ENCODE measurements at places on chromosomes 2 and 18.
A peak's percentile ranks its signal among the peaks of the same experiment; 100 is the strongest.

DNA sequence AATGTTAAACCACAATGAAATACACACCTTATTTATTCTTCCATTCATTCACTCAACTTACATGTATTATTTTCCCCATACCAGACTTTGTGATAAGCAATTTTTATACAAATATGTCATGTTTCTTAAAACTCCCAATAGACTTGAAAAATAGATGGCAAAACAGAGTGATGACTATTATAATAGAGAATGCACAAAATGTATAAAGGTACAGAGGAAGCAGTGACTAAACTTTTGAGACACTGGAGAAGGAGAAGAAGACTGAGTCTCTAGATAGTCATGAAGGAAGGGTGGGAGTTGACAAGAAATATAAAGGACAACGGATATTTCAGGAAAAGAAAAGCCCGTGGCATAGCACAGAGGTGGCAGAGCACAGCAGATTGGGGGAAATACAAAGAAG is 198.1 kb upstream of the SLC39A10 start:
- no peak for DNase-seq

DNA sequence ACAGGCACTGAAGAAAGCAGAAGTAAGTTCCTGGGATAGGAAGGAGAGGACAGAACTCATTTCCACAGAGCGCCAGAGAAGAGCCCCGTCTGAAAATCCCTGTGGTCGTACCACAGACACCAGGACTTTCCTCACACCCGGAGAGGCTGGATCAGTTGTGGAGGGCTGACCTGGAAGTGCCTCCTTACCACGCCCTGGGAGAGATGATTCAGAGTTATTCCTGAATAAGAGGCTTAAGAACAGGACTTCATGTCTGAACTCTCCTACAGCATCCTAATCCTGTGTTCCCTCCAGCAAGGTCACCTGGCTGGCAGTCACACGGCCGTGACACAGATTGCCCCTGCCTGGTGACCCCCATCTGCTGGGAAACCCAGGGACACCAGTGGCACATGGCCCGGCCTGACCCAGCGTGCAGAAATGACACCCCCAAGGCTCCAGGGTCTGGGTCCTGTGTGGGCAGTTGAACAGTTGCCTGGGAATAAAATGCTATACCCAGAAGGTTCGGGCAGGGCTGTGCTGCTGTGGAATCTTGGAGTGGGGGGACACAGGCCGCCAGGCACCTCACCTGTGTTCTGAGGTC is 105.9 kb downstream of the PXDN start:
- no peak for DNase-seq

DNA sequence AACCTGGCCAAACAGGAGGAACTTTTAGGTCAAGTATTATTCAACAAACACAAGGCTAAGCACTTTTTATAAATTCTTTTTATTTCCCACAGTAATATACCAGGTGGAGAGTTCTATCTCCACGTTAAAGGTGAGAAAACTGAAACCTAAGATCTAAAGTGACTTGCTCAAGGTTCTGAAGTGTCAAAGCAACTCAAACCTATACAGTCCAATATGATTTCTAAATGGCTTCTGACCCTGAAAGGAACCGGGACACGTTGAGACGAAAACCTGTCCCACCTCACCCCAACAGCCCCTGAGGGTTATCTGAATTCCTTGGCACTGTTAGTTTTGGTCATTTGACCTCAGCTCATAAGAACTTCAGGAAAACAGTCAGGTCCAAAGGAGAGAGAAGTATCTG is 814.5 kb upstream of the LRATD1 start:
- DNase-seq: no peak

- no peak for DNase-seq
These were observed 6.7 kb downstream of the PELI1 start for GRCh38 chr2:64137567-64137966.

DNA sequence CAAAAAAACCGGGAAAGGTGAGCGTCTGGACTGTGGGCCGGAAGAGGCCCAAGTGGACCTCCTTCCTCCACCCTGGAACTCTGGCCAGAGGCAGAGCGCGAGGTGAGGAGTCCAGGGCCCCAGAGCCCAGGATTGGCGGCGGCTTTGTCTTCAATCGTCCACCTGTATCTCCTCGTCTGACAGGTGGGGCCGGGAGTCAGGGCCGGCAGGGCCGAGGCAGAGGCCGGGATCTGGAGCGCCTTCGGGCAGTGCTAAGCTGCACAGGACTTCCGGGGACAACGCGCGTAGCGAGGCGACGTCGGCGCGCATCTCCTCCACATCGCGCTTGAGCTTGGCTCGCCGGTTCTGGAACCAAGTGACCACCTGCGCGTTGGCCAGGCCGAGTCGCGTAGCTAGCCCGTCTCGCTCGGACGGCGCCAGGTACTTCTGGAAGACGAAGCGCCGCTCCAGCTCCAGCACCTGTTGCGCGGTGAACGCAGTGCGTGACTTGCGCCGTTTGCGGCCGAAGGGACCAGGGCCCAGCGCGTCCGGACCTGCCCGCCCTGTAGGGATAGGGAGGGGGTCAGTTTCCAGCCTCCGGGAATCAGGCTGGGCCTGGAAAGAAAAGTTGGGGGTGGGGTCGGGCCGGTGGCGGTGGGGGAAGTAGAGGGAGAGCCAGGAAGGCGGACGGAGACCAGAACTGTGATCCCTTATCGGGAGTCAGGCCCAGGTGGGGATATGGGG is 1.5 kb downstream of the LBX2 start:
- DNase-seq: peak; percentile 62

GRCh38 chr2:151306621-151307020 is 17.2 kb upstream of the NMI start:
- no peak for DNase-seq

DNA sequence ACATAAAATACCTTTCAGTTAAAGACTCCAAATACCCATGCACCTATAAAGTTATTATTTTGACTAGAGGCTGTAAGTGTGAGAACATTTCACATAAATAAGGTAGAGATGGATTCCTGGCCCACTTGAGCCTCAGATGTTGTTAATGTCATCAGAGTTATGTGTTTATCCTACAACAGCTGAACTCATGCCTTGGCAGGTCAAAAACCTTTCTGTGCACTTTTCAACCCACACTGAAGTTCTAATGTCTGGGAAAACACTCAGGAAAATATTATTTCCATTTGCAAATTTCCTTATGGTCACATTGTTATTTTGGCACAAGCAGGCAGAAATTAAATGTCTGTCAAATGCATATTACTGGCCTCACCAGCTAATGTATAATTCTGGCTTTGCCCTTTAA is 209.2 kb downstream of the LNPK start:
- DNase-seq: no peak

DNA sequence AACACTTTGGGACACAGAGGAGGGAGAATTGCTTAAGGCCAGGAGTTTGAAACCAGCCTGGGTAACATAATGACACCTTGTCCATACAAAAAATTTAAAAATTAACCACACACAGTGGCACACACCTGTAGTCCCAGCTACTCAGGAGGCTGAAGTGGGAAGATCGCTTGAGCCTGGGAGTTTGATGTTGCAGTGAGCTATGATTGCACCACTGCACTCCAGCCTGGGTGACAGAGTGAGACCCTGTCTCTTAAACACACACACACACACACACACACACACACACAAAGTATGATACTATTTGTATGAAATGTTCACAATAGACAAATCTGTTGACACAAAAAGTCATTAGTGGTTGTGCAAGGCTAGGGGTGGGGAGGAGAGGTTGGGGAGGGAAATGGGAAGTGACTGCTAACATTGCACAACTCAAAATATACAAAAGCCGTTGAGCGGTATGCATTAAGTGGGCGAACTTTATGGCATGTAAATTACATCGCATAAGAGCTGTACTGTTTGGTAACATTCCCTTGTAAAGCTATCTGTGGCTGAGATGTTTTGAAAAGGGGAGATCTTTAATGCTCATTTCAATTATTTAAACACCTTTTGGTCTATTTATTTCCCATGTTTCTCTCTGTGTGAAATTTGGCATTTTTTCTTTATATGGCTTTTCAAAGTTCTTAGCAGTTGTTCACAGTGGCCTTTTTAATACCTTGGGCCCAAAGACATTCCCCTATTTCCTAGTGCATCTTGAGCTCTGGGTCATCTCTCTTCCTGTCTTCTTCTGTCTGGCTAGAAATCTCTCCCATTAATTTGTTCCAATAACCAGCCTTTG is 58.9 kb upstream of the ZNF516 start:
- no peak for DNase-seq

GRCh38 chr2:10256515-10257031 is 46.1 kb upstream of the HPCAL1 start:
- no peak for DNase-seq

- DNase-seq: no peak
These were observed 129.4 kb upstream of the ASB18 start for GRCh38 chr2:236393581-236393980.

DNA sequence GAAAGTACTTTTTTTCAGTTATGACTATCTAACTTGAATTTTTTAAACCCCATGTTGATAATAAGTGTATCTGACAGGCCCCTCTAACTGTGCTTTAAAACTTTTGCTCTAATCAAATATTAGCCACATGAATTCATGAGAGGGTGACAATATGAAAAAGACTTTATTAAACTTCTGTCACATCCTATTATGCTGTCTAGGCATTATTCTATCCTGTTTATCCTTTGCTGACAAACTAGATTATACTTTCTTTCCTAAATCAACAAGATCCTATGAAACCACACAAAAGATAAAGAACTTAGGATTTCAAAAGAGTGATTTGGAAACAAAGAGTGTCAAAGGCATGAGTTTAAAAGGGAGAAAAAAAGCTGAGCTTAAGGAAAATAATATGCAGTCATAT is 57.8 kb downstream of the ST6GAL2 start:
- DNase-seq: no peak

GRCh38 chr2:7803515-7803914 is 878.3 kb upstream of the ID2 start:
- DNase-seq: no peak

DNA sequence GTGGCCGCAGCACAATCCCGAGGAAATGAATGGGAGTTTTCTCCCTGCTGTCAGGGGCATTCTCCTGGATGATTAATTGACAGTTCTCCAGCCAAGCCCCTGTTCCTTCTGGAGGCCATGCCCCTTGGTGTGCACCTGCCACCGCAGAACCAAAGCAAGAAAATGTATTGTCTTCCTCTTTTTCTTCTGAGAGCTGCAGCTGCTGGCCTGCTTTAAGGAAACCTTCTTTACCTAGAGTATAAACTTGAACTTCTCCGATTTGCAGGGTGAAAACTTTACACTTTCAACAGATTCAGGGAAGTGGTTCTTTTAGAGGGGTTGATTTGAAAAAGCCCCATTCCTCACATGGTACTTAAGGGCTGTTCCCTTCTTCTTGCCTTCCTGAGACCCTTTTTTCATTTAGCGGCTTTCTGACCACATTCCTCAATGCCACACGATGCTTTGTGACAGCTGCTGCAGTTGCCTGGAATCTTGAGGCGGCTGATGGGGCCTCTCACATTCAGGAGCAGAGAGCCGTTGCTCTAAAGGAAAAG is 402.8 kb downstream of the TXNL1 start:
- DNase-seq: no peak

- DNase-seq: no peak
These were observed 24.0 kb downstream of the SULT1C4 start for GRCh38 chr2:108401800-108402199.

- DNase-seq: peak; percentile 72
These were observed 52.7 kb upstream of the CTLA4 start for GRCh38 chr2:203814661-203815540.

GRCh38 chr2:62270728-62271127 is 74.8 kb downstream of the B3GNT2 start:
- no peak for DNase-seq

DNA sequence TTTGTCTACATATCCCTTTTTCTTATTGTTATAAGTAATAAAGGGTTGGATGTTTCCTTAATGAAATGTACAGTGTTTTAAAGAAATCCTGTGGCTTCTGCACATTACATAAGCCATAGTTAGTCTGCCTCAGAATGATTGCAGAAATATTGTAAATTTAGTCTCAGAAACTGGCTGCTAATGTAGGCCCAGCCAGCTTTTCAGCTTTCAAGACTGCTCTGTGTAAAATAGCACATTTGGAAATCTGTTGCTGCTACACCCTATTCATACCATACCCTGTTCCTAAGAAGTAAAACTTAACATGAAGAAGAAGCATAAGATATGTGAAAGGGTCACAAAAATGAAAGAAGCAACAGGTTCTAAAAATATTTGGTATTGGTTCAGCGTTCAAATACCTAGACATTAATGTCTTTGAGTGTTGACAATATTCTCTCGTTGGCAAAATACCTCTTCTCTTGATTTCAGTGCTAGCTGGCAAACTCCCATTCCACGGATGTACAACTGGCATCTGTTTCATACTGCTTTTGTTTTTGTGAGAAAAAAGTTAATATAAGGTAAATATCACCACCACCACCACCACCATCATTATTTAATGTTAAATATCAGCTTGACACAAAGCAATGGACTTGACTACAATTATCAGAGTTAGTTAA is 19.2 kb upstream of the NCKAP1 start:
- no peak for DNase-seq

GRCh38 chr2:18957909-18958308 is 368.5 kb upstream of the NT5C1B start:
- DNase-seq: no peak

DNA sequence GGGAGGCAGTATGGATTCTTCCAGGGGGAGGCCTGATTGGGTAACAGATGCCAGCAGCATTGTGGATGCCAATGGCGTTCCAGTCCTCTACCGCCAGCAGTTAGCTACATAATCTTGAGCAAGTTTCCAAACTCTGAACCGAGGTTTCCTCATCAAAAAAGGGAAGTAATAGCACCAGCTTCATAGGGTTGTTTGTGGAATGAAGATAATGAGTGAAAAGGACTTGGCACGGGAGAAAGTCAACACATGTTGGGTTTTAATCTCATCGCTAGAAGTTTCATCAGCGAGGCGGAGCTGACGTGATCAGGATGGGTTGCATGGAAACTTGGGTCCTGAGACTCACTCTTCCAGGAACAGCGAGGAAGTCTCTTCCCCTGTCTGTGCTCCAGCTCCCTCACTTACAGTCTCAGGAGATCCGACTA is 266.7 kb downstream of the SH3BP4 start:
- DNase-seq: no peak

GRCh38 chr2:37156071-37156856 is 516 bp downstream of the EIF2AK2 start:
- DNase-seq: peak; percentile 59

GRCh38 chr2:174552880-174553279 is 44.7 kb downstream of the WIPF1 start:
- no peak for DNase-seq

GRCh38 chr2:127187081-127187775 is 32.9 kb downstream of the CYP27C1 start:
- no peak for DNase-seq

DNA sequence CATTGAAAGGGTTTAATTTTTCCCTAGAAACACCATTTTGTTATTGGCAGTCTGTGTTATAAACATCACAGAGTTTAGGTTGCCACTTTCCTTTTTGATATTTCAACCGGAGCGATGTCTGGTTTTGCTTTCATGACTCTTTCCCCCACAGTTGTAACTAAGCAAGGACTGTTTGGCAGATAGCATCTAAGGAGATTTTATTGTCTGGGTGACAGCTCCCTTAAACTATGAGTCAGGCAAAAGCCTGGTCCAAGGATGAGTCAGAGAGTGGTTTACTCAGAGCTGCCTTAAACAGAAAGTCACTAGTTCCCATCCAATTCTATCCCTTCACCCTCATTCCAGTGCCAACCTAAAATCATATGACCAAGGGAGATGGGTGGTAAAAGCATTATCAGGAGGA is 341.6 kb upstream of the VWC2L start:
- no peak for DNase-seq
